Hepatocyte (in vitro differentiated cells): ENCODE measurements at places on chromosomes 2 and 18.
A peak's percentile ranks its signal among the peaks of the same experiment; 100 is the strongest.

DNA sequence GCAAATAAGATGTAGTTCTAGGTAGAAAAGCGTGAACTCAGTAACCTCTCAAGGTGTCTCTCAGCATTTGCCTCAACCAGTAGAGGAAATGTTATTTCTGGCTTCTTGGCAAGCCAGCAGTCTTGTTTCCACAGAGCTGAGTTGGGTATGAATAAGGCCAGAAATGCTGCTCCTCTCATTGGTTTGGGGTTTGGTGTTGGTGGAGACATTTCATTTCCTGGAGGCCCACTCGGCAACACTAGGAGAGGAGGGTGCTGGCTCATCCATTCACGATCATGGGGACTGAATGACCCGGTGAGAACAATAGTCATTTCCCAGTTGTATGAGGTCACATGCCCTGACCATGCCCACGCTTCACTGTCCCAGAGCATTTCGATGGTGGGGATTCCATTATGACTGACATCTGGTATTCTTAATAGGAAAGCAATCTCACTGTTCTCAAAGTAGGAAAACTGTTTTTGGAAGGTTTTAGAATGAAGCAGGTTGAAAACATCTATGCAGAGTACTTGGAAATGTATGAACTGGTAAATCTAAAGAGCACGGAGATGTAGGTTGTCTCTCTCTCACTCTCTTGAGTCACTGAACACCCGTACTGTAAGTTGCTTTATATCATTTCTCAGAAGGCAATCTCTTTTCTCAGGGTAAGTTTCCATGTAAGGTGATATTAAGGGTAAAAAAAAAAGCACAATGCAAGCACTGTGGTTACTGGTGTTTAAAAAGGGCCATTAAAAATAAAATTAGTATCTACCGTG is 37.1 kb upstream of the CTLA4 start:
- no peak for DNase-seq

GRCh38 chr2:10568736-10569432 is 120.8 kb upstream of the ODC1 start:
- DNase-seq: no peak

DNA sequence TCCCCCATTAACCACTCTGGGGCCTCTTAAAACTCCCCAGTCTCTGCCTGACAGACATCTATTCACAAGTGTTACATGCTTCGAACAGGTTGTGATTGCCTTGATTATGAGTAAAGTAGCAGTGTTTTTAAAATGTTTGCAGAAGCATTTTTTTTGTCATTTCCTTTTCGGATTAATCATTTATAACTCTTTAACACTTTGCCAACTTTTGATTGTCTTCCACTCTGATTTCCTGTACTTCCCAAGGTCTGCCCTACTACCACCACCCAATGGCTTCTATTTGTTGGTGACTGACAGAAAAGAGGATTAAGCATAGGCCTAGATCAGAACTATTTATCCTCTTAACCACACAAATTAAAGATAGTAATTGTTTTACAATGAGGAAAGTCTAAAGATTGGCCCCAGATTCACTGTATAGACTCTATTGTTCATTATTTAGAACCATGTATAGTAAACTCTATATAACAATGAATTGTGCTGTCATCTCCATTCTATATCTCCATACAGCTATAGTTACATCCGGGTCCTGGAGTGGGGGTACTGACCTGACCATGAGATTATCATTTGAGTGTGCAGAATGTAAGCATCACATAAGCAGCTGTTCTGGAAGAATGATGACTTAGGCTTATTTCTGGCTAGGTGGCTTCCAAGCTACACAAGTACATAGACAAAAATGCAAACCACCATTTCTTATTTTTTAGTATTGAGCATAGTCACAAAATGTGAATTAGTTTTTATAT is 110.3 kb upstream of the RBMS1 start:
- DNase-seq: no peak

DNA sequence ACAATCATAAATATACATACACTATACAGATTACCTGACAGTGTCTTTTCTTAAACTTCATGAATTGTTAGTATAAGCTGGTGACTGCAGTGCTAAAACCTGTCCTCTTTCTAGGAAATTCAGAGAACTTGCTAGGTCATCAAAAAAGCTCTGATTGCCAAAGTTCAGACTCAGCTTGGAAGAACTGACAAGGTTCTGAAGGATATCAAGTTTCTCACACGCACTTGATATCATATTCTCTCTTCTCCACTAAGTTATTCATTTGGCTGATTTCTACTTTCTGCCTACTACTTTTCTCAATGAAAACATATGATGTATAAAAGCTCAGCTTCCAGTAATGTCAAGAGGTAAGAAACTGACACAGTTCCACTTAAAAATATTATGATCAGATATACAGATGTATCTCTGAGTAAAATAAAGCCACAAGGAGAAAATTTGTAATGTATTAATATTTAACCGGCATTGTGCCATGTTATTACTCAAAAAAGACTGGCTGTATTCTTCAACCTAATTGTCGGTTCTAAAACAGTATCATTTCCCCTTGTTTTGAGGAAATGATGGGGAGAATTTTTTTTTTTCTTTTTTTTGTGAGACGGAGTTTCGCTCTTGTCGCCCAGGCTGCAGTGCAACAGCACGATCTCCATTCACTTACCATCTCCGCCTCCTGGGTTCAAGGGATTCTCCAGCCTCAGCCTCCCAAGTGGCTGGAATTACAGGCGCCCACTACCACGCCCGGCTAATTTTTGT is 2.4 kb downstream of the OSBPL1A start:
- DNase-seq: peak; percentile 16

GRCh38 chr18:55821219-55821618 is 233.2 kb upstream of the TCF4 start:
- DNase-seq: no peak

DNA sequence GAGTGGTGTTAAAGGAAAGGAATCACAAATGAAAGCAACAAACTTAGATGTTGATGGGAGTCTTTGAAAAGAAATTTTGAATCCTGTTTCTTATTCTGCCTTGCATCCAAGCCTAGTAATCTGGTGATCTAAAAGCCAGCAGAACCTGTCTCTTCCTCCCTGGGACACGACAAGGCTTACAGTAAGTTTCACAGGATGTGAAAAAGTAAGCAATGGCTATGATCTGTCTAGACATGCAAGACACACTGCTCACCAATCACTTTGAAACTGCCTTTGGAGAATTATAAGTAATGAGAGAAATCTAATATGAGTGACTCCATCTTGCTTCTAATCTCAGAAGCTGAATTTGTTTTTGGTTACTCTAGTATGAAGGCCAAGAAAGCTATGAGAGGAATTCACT is 103.7 kb downstream of the KCNH7 start:
- no peak for DNase-seq

DNA sequence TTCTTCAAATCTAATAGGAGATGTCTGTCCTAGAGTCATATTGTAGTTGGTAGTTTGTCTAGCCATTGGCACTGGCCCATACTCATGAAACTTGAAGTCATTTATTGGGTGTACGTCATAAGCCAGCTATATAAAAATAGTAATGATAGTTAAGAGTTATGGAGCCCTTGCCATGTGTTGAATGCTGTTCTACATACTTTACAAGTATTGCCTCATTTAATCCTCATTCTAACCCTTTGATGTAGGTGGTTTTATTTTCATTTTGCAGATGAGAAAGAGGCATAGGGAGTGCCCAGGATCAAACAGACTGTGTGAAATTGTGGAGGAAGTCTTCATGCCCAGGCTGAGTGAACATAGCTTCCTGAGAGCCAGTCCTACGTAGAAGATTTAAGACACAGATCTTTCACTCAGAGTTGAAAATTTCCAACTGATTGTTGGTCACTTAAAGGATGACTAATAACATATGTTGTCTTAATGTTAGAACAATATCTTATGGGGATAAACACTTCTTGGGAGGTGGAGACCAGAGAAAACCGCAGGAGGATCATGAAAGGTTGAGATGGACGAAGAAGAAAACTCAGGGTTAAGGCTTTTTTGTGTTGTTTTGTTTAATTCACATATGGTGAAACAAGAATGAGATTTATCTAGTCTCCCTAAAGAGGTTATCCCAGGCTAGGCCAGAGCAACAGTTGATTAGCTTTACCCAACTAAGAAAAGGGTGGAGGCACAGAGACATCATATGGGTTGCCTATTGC is 156.0 kb downstream of the CERS6 start:
- no peak for DNase-seq

DNA sequence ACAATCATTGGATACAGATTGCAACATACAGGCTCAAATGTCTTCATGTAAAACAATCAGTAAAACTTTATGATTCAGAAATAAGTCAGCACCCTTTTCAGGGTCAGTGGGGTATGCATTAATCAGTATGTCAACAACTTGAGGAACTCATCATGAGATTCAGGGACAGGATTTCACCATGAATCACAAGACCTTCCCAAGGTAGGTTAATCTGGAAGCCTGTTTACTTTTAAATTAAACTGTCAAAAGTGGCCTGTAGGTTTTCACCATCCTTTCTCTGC is 104.8 kb downstream of the SP100 start:
- no peak for DNase-seq

- DNase-seq: no peak
Observed at GRCh38 chr2:177348733-177349693, 43.6 kb upstream of the AGPS start.

DNA sequence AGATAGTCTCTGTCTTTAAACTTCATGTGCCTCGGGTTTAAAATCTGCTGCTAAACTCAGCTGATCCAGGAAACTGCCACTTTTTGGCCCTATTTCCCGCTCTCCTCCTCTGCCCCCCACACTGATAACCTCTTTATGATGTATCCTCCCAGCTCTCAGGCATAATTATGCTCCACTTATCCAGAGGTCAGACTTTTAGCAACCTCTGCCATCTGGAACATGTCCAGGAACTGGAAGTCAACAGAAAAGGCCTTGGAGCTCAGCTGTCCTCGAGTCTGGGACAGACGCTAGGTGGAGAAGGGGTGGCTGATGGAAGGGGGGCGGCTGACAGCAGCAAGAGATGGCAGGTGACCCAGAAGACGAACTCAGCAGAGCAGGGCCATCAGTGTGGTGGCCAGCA is 41.2 kb downstream of the ASAP2 start:
- DNase-seq: no peak

GRCh38 chr18:9762526-9762925 is 54.4 kb downstream of the RAB31 start:
- no peak for DNase-seq

DNA sequence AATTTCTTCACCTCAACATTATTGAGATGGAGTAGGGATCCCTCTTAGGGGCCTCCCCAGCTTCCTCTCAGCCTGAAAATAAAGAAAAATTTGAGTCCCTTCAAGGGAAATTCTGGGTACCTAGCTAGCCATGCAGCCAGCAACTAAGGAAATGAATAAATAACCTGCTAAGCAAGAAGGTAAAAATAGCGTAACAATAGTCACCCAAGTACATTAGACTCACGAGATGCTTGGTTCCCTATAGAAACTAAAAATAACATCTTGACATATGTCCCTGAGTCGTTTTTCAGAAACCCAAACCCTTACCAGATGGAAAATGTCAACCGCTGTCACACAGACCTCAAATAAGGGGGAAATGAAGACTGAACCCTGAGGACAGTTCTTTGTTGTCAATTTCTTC is 51.9 kb downstream of the CACNB4 start:
- no peak for DNase-seq

- no peak for DNase-seq
Observed at GRCh38 chr18:76983613-76984051, 149.0 kb downstream of the MBP start.

GRCh38 chr18:12659904-12660605 is 2.1 kb upstream of the SPIRE1 start:
- DNase-seq: peak; percentile 75

- no peak for DNase-seq
Observed at GRCh38 chr2:122634920-122635319, 879.5 kb downstream of the TSN start.

GRCh38 chr2:226652369-226652768 is 147.3 kb downstream of the IRS1 start:
- DNase-seq: no peak

DNA sequence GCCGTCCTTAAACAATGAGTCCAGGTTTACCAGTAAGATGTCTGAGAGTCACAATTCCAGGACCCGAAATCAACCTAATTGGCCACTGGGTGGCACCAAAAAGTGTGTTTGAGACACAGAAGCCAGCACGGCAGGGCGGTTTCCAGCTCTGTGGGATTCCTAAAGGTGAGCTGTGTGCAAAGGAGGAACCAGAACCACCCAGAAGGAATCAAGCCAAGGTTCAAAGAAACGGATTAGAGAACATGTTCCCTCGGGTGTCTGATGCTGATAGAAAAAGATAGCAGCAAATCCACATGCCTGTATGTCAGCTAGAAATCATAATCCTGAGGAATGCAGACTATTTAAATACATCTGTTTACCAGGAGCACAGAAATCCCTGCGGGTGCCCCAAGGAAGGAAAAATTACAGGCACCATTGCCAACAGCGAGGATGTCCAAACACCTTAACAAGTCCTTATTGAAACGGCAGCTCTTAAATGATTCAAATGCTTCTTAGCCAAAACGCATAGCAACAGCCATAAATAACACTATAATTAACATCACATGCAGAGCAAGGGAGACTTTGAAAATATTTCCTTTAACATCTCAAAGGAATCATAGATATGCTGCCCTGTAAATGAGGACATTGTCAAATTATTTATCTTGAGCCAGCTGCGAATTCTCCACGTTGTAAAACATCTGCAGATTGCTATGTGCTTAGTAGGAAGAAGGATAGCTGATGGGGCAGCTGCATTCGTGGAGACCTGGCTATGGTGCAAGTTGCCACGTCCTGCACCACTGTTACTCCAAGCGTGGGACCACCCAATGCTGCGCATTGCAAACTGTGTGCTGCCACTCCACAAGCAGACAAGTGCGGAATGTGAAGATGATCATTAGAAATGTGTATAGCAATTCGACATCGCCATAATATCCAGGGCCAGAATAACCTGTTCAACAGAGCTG is 318.7 kb upstream of the NCKAP5 start:
- peak; percentile 89 for DNase-seq

DNA sequence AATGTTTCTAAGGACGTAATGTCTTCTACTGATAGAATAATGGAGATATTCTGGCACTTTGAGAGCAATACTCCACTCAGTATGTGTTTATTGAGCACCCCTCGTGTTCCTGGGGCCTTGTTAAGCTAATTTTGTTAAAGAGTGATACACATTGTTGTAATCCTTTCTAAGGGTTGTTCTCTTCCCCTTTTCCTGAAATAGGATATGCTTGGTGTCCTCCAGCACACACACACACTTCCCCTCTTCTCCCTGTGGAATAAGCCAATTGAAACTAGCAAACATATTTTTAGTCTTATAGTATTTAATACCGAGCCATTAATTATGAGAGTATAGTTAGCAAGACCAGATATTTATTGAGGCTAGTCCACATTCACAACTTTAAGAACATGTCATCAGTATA is 114.1 kb downstream of the CRIM1 start:
- DNase-seq: no peak

DNA sequence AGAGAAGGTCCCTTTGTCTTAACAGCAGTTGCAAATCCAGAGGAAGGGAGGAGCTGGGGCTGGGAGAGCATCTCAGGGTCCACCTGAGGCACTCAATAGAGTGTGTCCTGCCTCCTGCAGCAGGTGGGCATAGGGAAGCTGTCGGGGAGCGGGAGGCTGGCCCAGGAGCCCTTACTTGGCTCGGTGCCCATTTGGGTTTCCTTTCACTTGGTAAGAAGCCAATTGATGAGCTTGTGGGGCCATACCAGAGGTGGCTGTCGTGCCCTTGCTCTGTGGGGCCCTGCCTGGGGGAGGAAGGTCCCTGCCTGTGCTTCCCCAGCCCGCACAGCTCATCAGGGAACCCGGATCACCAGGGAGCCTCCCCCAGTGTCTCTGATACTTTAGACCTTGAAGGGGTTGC is 229.7 kb downstream of the DYSF start:
- no peak for DNase-seq

- no peak for DNase-seq
Observed at GRCh38 chr2:140808820-140809219, 1322.0 kb downstream of the LRP1B start.
